ENCODE measurements at places on chromosomes 7 and 10. TPM values are rescaled to one million over a fixed set of nuclear protein-coding genes. Genes with fewer than 3 reads are reported as not detected.

SRRT gene
- total RNA-seq, result 63.5 TPM

ZNF239 gene
- 3.7 TPM for total RNA-seq

KCNIP2 gene
- 0.51 TPM for total RNA-seq

GHRHR gene
- total RNA-seq, result not detected

OR13A1 gene
- total RNA-seq, result not detected

ADGRA1 gene
- total RNA-seq, result not detected

CUL2 gene
- total RNA-seq, result 14.2 TPM

CALML5 gene
- total RNA-seq, result not detected

TMEM120A gene
- 14.7 TPM for total RNA-seq

STMP1 gene
- total RNA-seq, result 17.5 TPM

VPS26A gene
- total RNA-seq, result 15.3 TPM

NSMCE4A gene
- total RNA-seq, result 69.4 TPM

Measured in mesangial cell (primary cell).